Activated B cell treated with CpG ODN at 0.5 μM for 24 hours (primary cell): ENCODE measurements at places on chromosomes 16 and 17.

GRCh38 chr16:17171250-17172143 lies 299.3 kb downstream of the XYLT1 start:
- DNase-seq, result no peak

DNA sequence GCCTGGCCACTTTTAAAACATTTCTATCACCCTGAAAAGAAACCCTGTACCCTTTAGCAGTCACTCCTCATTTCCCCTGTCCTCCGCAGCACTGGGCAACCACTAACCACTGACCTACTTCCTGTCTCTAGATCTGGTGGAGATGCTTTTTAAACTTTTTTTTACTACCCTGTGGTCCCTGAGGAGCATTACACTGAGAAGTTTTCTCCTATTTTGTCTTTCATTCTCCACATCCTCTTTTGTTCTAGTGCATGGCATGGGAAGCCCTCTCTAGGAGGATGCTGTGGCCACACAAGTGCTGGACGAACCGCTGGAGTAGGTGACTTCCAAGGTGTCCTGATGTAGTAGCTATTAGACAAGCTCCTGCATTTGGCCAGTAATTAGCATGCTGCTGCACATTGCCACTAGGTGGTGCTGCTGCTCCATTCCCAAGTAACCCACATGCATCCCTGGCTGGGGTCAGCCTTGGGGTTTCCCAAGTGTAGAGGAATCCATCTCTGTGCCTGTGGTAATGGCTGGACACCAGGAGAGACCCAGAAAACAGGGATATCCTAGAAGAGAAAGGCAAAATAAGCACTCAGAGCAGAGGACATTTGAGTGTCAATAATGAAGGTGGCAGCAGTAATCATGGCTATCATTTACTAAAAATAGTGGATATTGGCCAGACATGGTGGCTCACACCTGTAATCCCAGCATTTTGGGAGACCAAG lies 143.8 kb upstream of the CRHR1 start:
- DNase-seq, result peak; percentile 56

GRCh38 chr17:48544349-48545021 lies 424 bp downstream of the HOXB2 start:
- DNase-seq, result no peak

DNA sequence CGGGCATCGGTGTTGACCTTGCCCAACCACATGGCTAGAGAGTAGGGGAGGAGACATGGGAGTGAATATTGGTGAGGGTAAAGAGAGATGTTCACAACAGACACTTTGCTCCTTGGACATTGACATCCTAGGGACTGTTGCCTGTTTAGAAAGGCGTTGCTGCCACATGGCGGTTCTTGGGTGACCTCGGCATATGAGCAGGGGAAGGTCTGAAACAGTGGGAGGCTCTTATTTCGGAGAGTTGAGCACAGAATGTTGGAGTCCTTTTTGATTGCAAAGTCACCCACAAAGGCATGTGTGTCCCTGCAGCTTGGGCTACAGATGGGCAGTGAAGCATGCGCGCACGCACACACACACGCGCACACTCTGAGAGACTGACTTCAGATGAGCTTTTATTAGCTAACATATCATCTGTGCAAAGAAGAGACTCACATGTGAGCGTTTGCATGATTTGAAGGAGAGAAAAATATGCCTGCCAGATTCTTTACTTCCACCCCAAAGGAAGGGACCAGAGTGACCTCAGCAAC lies 104.4 kb downstream of the SHISA9 start:
- no peak for DNase-seq

GRCh38 chr17:79987187-79987934 lies 48.3 kb downstream of the TBC1D16 start:
- DNase-seq, result no peak

DNA sequence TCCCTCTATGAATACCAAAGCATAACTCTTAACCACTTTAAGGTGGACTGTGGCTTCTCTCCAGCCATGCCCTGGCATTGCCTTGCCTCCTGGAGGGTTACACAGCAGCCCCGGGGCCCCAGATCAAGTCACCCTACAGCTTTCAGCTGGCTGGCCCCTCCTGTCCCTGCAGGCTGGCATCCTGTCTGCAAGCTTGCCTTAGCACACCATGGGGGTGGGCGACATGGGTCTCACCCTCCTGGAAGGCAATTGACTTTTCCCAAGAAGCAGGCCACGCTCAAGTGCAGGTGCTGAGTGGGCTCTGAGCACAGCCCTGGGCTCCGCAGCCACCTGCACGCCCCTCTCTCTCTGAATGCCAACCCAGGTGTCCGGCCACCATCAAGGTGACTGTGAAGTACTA lies 25.8 kb upstream of the AKTIP start:
- DNase-seq, result no peak

GRCh38 chr16:11160676-11161115 lies 95.3 kb downstream of the SOCS1 start:
- no peak for DNase-seq

DNA sequence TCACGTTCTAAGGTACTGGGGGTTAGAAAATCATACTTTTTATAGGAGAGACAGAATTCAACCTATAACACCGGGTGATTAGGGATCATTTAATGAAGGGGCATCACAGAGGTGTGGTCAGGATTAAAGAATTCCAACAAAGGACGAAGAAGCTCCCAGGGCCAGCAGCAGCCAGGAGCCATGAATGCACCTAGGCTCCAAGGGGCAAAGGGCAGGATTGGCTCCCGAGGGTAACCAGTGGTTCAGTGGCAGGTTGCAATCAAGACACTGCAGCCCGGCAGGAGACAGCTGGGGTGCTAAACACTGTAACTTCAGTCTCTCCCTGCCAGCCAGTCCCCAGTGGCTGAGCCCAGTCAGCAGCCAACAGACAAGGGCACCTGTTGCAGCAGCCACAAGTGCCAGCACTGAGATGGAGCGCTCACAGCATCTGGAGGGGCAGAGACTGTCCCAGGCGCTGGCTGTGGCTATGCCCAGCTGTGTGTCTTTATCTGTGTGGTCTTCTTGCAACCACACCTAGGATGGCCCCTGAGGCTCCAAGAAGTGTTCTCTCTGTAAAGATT lies 23.9 kb downstream of the DHRS7C start:
- no peak for DNase-seq

GRCh38 chr16:87219287-87219909 lies 97.8 kb downstream of the C16orf95 start:
- no peak for DNase-seq

GRCh38 chr16:89371386-89371785 lies 119.0 kb downstream of the ANKRD11 start:
- DNase-seq, result no peak

- DNase-seq, result no peak
These were observed 11.8 kb downstream of the LASP1 start for GRCh38 chr17:38881600-38882191.

DNA sequence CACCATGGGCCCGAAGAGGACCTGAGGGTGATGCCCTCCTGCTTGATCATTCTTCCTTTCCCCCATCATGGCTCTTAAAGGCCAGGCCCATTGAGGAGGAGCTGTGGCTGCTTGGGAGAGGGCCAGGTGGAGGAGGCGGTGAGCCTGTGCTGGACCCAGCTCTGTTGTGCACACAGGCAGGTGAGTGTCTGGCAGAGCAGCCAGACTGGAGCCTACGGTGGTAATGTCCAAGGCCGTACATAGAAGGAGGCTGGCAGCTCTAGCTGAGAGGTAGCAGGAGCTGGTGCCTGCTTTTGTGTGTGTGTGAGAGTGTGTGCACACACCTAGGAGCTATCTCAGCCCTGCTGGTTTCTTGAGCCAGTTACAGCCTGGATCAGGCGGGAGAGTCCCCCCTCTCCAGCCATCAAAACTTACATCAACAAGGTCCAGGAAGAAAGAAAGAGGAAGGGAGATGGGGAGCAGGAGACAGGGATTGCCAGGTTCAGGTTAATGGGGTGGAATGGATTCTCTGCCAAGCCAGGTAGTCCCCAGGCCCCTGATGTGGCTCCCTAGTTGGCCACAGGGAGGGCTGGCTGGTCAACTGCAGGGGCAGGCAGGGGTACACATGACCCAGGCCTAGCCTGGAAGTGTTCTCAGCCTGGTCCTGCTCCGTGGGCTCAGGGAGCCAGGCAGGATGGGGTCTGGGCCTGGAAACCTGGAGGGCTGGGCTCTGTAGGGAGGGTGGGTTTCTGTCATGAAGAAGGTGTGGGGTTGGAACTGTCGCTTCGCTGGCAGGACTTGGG lies 107.1 kb downstream of the RAP1GAP2 start:
- no peak for DNase-seq

DNA sequence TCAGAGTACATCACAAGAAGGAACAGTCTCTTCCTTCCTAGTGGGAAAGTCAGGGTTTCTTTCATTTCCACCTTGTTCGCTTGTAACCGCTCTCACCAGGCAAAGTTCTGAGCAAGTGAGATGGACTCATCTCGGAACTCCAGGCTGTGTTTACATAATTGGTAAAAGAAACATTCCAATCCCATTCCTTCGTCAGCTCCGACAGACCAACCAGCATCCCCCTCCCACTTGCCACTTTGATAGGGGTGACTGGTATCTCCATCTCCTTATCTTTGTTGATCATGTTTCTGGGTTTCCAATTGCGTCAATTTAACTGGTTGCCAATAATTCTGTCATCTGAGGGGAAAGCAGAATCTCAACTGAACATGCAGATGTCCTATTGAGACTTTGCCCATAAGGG lies 36.8 kb upstream of the LYRM9 start:
- DNase-seq, result no peak

DNA sequence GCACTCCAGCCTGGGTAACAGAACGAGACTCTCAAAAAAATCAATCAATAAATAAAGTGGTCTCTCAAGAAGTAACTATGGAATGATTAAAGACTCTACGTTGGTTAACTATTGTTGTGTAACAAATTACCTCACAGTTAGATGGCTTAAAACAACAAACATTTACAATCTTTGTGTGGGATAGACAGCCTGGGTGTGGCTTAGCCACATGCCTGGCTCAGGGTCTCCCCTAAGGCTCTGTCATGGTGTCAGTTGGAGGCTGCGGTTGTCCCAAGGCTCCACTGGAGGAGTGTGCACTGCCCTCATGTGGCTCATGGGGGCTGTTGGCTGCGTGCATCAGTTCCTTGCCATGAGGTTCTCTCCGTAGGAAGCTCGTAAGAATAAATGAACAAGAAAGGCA lies 294.5 kb downstream of the SNX29 start:
- no peak for DNase-seq

DNA sequence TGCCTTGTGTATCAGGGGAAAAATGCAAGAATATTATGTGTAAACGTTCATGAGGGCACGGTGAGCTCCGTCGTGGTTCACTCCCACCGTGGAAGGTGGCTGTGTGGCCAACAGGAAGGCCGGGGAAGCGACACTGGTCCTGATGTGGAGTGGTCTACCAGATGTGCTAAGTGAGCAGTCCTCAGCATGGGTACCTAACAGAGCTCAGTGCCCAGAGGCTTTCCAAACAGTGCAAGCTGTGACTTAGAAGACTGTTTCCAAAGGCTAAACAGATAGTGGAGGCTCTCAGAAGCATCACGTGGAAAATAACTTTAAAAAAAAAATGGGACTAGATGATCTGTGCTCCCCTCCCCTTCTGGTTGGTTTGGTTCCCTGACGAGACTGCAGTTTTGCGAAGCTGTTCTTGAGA lies 199.3 kb upstream of the CHMP6 start:
- no peak for DNase-seq

DNA sequence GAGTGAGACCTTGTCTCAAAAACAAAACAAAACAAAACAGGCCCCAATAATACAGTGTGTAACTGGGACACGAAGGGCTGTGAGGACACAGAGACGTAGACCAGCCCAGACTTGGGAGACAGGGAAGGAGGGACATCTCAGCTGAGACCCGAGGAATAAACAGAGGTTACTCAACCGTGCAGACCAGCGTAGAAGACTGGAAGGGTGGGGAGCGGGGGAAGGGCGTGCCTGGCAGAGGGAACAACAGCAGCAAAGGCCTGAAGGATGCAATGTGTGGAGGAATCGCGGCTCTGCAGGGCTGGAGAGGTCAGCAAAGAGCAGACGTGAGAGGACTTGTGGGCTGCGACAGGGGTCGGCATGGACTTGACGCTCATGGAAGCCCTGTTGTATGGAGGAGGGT lies 11.6 kb upstream of the CES4A start:
- DNase-seq, result no peak

DNA sequence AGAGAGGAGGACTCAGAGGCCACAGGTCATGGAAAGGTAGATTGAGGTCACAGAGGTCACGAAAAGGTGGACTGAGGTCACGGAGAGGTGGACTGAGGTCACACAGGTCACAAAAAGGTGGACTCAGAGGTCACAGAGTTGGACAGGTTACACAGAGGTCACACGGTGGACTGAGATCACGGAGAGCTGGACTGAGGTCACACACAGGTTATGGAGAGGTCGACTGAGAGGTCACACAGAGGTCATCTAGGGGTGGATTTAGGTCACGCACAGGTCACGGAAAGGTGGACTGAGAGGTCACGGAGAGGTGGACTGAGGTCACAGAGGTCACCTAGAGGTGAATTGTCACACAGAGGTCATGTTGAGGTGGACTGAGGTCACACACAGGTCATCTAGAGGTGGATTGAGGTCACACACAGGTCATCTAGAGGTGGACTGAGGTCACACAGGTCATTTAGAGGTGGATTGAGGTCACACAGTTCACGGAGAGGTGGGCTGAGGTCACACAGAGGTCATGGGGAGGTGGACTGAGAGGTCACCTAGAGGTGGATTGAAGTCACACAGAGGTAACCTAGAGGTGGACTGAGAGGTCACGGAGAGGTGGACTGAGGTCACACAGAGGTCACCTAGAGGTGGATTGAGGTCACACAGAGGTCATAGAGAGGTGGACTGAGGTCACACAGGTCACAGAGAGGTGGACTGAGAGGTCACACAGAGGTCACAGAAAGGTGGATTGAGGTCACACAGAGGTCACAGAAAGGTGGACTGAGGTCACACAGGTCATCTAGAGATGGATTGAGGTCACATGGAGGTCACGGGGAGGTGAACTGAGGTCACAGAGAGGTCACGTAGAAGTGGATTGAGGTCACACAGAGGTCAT lies 26.7 kb upstream of the JPT2 start:
- DNase-seq, result no peak

GRCh38 chr17:68260051-68260762 lies 12.4 kb downstream of the AMZ2 start:
- no peak for DNase-seq

GRCh38 chr17:43543771-43544575 lies 2.2 kb downstream of the ETV4 start:
- DNase-seq, result no peak

DNA sequence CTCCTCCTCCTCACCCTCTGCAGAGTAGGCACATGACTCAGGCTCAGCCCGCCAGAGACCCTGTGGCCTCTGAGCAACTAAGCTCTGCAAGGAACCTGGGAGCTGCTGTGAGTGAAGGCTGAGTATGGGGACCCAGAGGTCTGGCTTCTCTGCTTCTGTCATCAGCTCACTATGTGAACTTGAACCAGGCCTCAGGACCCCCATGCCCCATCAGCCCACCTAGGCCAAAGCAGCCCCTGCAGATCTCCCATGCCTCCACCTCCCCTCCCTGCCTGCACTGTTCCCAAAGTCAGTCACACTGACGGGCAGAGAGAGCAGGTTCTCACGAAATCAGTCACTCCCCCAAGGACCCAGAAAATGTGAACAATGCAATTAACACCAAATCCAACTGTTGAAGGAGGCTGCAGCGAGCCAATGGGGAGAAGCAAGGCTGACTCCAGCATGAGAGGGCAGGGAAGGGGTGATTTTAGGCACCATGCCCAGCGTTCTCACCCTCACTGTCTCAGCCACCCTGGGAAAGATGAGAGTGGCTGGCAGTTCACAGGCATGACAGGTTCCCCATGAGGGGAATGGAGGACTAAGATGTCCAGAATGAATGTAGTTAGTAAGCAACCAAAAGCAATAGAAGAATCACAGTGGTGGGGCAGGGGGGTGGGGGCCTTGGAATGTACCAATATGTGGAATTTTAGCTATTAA lies 60.6 kb downstream of the BEAN1 start:
- DNase-seq, result no peak
